ENCODE measurements at places on chromosomes 1 and 21.

DNA sequence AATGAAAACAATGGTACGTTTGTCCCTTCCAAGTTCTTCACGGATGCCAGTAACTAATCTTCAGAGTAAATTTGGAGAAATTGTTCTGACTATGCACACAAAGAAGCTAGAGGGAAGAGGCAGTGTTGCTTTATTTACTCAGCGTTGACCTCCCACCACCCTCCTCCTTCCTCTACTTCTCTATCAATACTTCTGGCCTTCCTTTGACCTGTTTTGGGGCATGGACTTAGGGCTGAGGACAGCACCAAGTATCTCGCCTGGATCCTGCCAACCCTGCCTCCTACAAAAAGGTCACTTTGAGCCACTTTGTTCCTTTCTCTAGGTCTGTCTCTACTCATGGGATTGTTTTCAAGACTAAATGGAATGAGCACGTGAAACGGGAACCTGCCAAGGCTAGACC is 282.6 kb downstream of the DSCAM start:
- DNase-seq = no peak

DNA sequence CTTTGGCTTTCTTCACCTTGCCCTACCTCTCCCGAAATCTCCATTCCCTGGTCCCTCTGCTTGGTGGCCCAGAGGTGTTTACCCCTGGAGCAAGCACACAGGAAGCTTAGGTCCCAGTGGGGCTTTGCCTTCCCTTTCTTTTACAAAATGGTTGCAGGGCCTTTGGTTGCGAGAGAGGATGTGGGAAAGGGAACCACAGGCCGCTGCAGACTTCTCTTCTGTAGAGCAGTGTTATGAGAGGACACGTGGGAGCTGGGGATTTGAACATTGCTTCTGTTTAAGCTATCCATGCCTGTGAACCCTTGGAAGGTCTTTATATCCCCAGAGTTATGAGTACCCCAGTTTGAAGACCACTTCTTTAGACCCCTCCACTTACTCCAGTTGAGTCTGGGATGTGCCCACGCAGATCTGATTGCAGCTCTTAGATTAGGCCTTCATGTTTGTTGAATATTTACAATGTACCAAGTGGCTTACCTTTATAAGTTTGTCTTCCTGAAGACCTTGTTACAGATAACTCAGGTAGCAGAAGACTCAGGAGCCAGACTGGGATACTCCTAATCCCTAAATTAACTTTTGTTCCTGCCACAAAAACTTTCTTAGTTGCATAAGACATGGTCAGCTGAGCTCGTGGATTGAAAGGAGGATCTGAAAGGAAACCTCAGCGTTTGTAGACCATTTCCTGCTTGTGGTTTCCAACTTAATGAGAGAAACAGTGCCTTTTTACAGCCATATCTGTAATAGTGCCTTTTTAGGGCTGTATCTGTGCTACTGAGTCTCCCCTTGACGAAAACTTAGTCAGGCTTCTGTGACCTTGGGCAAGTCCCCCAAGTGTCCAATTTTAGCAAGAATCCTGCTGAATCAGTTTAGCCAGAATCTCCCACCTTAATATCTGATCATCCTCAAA is 21.9 kb upstream of the IVNS1ABP start:
- DNase-seq = no peak

GRCh38 chr1:167137332-167137781 is 43.5 kb downstream of the STYXL2 start:
- no peak for DNase-seq

DNA sequence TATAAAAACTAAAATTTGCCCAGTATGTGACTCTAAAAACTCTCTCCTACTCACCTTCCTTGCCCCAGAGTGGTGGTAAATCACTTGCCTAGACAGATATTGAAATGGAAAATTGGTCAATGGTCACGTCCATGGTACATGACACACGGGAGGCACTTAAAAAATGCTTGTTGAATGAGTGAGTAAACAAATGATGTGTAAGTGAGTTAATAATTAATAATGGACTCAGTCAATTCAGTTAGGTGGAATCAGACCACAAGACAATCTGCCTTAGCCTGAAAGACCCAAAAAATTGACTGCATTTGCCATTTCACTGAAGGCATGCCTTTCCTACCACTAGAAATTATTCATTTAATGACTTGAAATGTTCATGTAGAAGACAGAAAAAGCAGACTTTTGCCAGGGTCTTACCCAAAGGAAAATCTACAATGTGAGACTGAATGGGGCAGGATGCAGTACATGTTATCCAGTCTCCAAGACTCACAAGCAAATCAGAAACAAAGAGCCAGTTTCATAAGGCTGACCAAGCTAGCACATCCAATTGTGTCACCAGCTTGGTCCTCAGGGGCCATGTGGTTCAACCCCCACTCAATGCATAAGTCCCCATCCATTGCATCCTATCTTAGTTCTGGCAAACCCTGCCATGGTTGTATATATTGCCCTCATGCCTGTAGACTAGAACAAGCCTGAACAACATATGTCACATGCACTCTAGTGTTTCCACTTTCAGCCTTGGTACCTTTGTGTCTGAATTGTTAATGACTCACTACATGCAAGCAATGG is 73.6 kb downstream of the TBX15 start:
- DNase-seq = no peak

DNA sequence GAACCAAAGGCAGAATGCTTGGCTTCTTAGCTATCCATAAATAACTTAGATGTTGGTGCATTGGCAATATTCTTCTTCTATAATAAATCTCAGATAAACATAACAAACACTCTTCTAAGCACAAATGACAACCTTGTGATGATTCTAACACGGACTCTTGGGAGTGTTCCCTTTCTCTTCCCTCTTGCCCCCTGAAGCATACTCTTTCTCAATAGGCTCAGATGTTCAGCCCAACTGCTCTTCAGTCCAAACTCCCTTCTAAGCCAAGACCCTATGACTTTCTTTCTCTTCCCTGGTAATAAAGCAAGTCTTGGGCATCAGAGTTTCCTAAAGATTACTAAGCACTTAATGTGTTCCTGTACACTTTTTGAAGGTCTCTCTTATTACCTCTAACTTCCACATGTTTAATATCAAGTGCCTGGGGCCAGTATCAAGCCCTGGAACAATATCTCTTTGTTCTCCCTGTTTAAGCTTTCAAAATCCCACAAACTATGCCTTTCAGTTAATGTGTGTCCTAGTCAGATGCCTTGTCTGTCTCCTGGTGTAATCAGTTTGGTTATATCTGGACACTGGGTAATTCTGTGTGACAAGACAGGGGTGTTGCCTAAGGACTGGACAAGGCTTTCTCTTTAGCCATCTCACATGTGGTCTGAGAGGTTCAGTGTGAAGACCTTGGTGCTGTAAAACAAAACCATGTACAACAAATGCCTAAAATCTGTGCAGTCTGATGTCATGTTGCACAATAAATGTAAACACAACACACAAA is 92.9 kb upstream of the IVNS1ABP start:
- no peak for DNase-seq

DNA sequence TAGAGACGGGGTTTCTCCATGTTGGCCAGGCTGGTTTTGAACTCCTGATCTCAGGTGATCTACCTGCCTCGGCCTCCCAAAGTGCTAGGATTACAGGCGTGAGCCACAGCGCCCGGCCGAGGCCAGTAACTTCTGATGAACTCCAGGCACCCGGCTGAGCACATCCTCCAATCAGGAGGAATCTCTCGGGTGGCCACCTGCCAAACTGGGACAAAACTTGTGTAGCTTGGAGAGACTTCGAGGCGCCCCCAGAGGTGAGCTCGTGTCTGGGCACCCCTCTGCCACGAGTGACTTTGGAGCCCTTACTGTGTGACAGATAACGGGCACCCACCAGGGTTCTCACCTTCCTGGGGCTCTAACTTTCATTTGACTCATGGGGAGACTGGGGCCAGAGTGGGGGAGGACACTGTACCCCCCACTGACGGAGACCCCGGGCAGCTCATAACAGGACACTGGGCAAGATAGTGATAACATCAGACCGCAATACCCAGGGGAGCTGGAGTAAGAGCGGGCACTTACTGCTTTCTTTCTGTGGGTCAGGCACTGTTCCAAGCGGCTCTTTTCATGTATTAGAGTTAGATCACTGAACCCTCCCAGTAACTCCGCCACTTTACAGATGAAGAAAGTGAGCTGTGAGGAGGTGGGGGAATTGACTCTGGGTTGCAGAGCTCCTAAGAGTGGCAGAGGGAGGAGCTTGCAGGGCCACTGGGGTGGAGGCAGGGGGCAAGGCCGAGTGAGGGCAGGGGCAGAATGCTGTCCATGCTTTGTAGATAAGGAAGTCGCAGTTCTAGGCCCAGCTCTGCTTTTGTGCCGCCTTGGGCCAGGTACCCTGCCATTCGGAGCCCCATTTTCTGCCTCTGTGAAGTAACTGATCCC is 1.9 kb upstream of the PADI2 start:
- no peak for DNase-seq

DNA sequence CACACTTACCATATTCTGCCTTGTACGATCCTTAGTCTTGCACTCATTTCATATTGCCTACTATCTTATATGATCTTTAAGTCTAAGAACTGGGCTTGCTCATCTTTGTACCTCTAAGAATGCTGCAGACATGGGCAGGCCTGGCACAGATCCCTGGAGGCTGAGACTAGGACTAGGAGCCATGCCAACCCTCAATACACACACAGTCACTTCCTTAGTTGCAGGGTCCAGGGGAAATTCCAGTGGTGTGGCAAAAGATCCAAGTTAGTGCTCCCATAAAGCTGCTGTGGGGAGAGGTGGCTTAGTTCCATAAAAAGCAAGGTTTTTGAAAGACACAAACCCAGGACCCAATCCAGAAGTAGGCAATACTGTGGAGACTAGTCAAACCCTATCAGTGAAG is 59.9 kb downstream of the CYYR1 start:
- no peak for DNase-seq

GRCh38 chr21:35510957-35511695 is 462.0 kb upstream of the RUNX1 start:
- no peak for DNase-seq

DNA sequence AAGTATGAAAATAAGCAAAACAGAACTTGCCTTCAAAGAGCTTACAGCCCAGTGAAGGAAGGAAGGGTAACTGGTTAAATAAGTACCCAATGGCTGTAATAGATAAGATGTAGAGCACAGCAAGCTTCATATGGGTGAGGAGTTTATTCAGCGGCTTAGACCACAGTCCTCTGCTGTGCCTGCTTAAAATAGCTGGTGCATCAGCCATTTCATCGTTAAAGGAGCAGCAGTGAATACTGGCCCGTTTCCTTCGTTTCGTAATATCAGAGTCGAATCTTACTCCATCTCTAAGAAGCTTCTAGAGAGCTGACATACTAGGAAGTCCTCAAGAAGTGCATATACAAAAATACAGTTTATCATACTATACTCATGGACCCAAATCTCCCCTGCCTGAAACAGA is 286.5 kb downstream of the NFIA start:
- DNase-seq = no peak

DNA sequence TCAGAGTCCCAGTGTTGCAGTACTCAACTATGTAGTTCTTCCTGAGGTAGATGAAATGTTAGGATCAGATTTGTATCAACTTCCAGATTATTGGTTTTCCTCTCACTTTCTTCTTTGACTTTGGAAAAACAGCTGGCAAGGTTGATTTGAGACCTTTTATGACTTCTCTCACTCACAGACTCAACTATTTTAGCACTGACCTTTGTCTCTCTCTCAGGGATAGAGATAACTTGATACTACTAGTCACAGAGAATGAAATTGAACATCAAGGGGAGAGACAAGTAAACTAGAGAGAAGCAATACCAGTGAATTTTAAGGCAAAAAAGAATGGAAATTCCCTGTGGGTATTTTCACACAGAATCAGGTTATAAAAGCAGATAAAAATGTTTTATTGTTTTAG is 159.7 kb upstream of the B3GALT2 start:
- DNase-seq = no peak

GRCh38 chr1:40273547-40274166 is 15.6 kb downstream of the ZMPSTE24 start:
- no peak for DNase-seq

DNA sequence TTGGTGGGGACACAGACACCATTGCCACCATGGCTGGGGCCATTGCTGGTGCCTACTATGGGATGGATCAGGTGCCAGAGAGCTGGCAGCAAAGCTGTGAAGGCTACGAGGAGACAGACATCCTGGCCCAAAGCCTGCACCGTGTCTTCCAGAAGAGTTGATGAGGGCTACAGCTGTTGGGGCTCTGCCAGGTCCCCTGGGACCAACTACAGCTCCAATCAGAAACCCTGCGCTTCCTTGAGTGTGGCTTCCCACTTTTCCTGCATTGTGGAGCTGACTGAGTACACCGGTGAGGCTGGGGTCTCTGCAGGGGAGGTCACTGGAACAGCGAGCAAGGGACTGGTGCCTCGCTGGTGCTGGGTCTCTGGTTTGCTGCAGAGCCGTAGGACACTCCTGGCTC is 4.5 kb downstream of the ADPRS start:
- no peak for DNase-seq

DNA sequence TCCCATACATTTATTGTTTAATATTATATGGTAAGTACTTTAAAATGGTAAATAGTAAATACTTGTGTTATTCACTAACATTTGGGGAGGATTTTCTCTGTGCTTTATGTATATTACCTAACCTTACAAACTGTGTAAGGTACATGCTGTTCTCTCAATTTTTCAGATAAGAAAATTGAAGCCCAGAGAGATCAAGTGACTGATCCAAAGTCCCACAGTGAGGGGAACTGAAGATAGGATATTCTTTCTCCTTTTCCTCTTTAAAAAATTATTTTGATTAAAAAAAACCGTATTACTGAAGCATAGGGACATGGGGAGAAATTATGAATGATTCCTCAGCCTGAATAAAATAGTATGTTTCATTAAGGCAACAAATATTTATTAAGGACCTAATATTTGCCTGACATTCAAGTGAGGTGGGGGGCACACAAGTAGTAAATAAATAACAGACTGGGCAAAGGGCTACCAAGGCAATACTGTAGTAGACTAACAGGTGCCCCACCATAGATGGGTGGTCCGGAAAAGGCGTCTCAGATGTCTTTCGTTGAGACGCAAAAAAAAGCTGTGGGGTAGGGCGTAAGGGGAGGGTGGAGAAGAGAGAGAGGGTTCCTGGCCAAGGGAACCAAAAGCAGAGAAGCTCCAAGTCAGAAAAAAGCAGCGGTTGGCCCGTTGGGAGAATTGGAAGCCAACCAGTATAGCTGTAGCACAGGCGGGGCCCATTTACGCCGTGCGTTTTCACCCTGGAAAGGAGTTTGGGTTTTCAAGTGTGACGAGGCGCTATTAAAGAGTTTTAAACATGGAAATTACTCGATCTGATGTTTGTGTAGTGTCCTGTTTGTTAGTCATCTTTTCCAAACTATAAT is 944 bp upstream of the AGO3 start:
- DNase-seq = peak; percentile 73

GRCh38 chr1:41558761-41559171 is 74.3 kb upstream of the EDN2 start:
- no peak for DNase-seq

- no peak for DNase-seq
Observed at GRCh38 chr1:98388441-98388840, 273.1 kb upstream of the SNX7 start.

GRCh38 chr1:55257958-55258357 is 42.8 kb upstream of the USP24 start:
- DNase-seq = no peak

- DNase-seq = no peak
Observed at GRCh38 chr21:33302055-33302454, 22.7 kb upstream of the IFNAR1 start.
